ENCODE measurements at places on chromosomes 7 and 10.

GRCh38 chr10:124447751-124448466 lies 1.9 kb downstream of the NKX1-2 start:
- DNase-seq = no peak

DNA sequence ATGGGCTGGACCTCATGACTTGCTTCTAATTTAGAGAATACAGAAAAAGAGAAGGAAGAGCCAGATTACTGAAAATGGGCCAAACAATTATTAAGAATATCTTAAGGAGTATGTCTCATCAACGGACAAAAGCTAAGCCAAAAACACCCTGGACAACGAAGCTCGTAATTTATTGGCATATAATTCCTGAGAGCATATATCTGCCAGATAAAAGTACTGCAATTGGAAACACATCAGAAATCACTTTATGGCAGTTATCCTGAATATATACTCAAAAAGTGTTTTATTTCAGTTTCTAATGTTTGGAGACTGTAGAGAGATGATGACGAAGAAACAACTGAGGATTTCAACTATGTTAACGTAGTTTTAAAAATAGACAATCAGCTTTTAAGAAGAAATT lies 211.8 kb downstream of the CSTF2T start:
- no peak for DNase-seq

- no peak for DNase-seq
Observed at GRCh38 chr7:105934572-105935185, 28.4 kb upstream of the CDHR3 start.

DNA sequence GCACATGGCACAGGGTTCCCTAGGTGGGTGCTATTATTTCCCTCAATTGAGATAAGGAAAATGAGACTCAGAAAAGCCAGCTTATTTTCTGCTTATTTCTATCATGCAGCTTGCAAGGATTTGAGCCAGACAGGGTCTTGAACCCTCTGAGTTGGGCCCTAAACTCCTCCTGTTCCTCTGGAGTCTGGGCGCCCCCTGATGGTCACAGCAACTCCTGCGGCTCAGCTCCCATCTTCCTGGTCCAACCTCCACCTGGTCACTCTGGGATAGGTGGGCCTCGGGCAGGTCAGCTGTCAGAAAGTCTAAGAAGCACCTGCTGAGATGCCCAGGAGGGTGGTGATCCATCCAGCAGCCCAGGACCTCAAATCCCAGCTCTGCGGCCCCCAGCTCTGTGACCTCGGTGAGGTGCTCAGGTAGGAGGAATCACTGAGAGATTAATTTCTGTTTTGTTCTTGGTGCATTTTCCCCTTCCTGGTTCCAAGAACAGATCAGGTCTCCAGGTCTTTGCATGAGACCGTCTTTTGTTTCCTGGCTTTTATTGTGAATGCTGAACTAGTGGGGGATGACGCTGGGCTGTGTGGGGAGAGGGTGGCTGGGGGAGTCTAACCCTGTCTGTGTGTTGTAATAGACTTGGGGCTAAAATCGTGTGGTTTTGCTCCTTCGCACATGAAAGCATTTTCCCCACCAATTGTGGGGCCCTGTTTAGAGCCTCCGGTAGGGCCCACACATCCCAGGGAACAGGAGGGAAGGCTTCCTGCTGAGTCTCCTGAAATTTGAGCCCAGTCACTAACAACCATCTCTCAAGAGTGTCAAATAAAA lies 32.8 kb downstream of the TMEM130 start:
- peak; percentile 47 for DNase-seq

DNA sequence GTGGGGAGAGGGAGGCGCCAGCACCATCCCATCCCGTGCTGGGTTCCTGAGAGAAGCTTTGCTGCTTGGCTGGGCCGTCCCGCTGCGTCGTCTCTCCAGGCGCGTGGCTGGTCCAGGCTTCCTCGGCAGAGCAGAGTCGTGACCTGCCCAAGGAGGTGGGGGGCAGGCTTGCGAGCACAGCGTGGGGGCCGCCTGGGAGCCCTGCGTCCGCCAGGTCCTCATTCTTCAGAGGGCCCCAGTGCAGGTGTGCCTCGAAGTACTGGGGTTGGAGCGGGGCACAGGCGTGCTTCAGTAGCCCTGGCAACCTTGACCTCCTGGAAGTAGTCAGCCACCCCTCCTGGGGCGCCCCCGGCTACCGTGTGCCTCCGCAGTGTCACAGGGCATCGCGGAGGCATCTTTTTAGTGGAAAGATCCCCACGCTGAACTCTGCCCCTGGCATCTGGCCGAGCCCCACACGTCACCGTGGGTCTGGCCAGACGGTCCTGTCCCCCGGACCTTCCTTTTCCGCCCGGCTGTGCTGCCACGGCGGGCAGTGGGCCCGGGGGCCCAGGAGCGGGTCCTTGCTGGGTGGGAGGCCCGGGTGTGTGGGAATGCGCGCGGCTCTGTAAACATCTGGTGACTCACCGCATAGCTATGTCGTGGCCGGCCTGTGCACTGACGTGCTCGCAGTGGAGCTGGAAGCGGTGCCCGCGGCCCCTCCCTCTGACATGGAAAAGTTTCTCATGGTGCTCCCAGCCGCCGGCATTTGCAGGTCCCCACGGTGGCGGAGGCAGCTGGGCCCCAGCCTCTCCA lies 6.4 kb downstream of the MAFK start:
- DNase-seq = no peak

DNA sequence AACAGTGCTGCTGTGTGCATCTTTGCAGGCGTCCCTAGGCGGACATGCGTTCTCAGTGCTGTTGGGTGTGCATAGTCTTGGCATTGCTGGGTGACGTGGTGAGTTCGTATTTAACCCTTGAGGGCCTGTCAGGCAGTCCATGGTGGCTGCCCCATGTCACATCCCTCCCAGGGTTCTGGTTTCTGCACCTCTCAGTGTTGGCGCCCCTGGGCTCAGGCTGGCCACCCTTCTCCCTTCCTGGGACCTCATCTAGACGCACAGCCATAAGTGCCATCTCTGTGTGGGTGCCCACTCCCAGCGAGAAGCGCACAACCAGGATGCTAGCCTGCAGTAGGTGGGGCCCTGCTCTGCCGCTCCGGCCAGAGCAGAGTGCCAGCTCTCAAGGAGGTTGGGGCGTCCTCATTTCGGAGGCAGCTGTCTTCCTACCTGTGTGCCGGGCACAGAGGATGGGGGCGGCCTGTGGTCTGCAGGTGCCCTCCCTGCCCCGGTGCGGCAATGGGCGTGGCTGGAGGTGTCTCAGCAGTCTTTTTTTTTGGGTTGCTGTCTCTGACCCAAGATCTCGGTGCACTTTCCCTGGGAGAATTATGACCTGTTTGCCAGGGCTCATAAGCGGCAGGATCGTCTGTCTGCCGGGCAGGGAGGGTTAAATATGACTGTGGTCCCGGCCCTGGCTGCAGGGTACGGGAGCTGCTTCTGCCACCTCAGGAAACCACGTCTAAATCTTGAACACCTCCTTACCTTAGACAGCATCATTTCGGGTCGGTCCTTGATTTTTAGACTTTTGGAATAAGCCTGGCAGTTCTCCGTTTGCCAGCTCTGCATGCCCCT lies 6.5 kb downstream of the INPP5A start:
- DNase-seq = no peak
